Stimulated activated CD4-positive, alpha-beta T cell treated with anti-CD3 and anti-CD28 coated beads, Interleukin-2, amount 100 ng/mL, for 4 hours (primary cell): ENCODE measurements at places on chromosomes 7 and 10.
A peak's percentile ranks its signal among the peaks of the same experiment; 100 is the strongest.

DNA sequence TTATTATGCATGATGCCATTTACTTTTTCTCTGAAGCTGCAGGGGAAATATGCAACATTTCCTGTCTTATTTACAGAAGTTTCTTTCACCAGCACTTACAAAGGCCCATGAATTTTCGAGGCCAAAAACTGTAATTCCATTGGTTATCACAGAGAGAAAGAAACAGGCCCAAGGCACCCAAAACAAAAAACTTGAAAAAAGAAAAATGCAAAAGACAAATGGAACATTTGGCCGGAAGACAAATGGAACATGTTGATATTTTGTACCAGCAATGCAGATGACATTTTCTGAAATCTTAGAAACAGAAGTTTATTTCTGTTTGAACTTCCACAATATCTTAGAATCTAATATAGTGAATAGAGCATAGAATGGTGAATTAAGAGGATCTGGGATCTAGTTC lies 56.3 kb upstream of the PNLIP start:
- DNase-seq = no peak

GRCh38 chr10:6247041-6247712 lies 44.4 kb downstream of the PFKFB3 start:
- DNase-seq = no peak

- DNase-seq = no peak
Measured at GRCh38 chr7:133618970-133619369, 366.1 kb downstream of the EXOC4 start.

DNA sequence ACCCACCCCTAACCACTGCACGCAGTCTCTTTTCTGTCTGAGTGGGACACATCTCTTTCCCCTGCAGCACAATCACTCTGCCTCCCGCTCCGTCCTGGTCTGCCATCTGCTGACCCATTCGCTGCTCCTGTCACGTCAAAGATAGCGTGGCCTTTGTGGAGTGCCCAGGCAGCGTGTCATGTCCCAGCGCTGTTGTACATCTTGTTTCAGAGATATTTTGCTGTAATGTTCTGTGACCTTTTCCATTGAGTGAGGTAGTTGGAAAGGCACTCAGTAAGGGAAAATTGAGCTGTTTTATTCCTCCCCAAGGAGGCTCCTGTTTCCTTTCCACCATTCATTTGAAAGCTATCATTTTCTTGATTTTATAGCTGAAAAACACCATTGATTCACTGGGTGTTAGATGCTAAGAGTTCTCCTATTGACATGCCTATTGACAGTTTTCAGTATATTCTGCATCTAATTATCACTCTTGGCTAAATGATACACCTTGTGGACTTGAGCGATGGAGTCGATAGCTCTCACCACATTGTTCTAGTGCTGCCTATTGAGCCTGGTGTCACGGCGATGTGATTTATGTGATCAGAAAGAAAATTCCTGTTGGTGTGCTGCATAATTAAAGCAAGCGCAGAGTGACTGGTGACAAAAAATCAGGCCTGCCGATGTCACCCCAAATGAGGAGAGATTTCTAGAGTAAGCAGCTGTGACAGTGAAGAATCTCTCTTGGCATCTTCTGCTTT lies 372.6 kb downstream of the LRMDA start:
- DNase-seq = no peak

- DNase-seq = no peak
Measured at GRCh38 chr10:48792687-48793096, 108.0 kb downstream of the WDFY4 start.

DNA sequence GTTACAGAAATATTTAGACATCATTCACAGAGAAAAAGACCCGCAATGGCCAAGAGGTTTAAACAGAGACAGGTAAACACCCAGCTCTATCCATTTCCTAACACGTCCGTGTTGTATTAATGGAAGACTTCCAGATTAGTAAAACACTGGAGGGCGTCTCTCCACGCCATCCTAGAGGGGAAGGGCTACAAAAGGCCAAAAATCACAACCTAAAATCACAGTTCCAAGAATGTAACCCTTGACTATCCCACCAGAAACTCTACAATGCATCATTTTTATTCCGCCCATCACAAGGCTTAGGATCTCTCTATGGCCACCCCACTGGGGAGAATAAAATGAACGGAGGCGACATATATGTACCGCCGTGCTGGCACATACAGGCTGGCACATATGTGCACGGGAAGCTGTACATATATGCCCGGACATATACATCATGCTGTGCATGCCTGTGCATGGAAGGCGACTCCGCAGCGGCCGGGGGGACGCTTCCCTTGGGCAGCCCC lies 734 bp downstream of the PCLO start:
- no peak for DNase-seq

DNA sequence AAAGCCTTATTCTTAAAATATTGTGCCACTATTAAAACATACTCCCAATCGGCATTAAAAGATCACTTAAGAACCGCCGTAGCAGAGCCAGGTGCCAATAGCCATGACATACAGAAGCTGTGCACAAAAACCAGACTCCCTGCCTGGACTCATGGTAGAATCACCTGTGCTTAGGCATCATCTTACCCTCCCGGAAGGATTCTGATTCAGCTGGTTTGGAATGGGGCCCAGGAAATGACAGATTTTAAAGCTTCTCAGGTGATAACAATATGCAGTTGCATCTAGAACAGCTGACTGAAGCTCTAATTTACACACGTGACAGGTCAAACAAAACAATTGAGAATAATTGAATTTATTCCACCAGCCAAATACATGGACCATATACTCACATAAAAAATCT lies 10.7 kb downstream of the A1CF start:
- DNase-seq = no peak

GRCh38 chr7:55156919-55157763 lies 138.3 kb downstream of the EGFR start:
- DNase-seq = no peak

GRCh38 chr7:23530405-23530804 lies 1.4 kb downstream of the TRA2A start:
- DNase-seq = peak; percentile 18

- DNase-seq = no peak
Measured at GRCh38 chr10:13587391-13587790, 626 bp downstream of the PRPF18 start.

DNA sequence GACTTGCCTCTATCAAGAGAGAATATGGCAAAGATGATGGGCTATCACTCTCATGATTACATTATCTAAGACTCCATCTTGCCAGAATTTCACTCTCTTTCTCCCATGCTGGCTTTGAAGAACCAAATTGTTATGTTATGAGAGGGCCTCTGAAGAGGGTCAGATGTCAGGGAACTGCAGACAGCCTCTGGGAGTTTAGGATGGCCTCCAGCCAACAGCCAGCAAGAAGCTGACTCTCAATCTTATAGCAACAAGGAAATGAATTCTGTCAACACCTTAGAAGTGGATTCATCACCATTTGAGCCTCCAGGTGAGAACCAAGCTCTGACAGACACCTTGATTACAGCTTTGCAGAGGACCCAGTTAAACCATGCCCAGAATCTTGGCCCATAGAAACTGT lies 33.6 kb downstream of the ZNF22 start:
- no peak for DNase-seq

- DNase-seq = no peak
Measured at GRCh38 chr7:12226756-12227155, 15.7 kb downstream of the TMEM106B start.

DNA sequence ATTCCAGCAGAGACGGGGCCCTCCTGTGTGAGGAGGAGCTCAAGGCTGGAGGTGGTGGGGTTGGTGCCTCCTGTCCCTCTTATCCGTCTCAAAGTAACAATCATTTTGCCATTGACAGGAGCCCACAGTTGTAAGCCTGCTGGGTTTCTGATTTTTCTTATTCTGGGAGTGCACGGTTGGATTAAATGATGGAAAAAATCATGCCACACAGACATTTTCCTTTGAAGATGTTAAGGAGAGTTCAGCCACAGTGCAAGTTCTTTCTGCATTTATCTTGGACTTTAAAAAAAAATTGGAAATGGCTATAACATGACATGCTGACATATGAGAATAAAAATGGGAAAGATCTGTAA lies 8.4 kb upstream of the LYZL1 start:
- DNase-seq = no peak

DNA sequence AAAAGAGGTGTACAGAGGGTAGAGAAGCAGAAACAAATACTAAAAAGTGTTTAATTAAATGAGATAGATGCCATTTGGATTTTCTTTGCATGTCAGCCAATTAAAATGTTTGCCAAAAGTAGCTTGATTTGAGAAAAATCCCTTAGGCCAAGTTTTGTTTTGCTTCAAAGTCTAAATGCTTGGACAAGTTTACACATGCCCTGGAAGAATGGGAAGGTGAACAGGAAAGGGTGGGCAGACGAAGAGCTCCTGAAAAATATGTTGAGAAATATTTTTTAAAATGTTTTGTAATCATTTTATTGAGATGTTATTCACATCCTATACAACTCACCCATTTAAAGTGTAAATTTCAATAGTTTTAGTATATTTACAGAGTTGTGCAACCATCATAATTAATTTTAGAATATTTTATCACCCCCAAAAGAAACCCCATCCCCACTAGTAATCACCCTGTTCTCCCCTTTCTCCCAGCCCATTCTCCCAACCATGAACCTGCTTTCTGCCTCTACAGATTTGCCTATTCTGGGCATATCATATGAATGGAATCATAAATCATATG lies 98.5 kb upstream of the ANK3 start:
- DNase-seq = no peak

DNA sequence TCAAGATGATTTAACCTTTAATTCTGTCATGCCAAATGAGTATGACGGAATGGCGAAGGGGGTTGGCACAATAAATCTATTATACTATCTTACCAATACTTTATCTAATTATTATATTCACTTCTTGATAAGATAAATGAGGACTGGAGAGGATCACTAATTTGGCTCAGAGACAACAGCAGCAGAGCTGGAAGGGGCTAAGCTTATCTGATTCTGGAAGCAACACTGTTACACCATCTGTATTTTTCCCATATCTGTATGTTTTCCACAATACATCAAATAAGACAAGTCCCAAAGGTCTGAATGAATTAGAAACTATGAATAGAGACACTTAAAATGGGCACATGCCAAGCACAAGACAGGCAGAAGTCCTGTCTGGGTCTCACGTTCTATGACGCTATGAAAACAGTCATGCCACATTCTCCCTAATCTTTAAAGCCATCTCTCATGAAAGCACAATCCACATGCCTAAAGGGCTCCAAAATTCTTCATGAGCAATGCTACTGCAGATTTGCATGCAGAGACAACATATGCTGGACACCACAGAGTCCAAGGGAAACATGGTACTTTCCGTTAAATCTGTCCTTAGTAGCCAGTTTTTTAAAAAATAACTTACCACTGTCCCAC lies 88.3 kb downstream of the SLC25A13 start:
- no peak for DNase-seq

GRCh38 chr10:13956826-13957225 lies 370.1 kb downstream of the PRPF18 start:
- DNase-seq = no peak

- DNase-seq = no peak
Measured at GRCh38 chr7:74480861-74481417, 27.2 kb downstream of the GTF2IRD1 start.

DNA sequence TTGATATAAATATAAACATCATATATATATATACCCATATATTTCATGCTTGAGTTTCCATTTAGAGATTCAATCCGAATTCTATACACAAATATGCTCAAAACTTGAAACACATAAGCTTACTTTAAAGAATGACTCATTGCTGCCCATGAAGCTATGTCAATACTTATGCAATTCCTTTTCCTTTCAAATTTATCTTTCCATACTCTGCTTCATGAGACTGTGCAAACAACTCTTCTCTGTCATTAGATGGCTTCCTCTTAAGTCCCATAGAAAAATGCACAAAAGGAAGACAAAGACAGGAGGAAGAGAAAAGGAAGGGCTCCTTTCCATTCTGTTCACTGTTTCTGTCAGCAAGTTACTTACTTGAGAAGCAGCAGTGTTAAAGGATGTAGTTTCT lies 895.7 kb upstream of the SORCS1 start:
- DNase-seq = no peak

GRCh38 chr10:132865851-132866600 lies 76.3 kb downstream of the CFAP46 start:
- DNase-seq = no peak

GRCh38 chr7:7944619-7945282 lies 23.8 kb upstream of the GLCCI1 start:
- DNase-seq = peak; percentile 11

DNA sequence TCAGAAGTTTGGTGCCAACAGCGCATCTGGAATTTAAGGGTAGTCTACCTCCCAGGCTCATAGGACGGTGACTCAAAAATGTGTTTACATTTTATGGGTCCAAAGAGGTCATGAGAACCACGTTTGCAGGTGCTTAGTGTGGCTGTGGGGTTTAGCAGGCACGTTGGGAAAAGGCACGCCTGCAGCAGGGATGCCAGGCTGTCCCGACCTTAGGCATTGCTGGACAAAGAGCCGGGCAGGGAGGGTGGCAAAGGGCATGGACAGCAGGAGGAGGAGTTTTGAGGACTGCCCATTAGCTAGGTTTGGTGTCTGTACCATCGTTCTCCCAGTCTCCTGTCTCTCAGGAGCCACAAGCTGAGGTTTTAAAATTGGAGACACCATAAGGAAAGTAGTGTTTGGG lies 104.4 kb downstream of the TRRAP start:
- no peak for DNase-seq

GRCh38 chr7:38428041-38428440 lies 154.6 kb upstream of the TARP start:
- DNase-seq = no peak

DNA sequence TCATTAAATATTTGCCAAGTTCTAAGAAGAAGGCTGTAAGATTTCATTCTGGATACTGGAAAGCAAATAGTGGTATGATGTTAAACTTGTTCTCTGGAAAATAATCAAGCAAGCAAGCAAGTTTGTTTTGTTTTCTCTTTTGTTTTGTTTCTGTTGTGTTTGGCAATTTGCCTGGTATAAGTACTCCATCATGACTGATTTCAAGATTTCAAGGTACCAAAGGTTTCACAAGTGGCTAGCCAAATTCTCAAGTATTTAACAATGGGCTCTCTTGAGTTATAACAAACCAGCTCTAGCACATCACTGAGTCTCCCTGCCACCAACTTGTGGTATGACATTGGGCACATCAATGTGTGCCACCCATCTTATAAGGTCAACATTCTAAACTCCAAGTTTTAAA lies 151.7 kb upstream of the IGFBP3 start:
- no peak for DNase-seq

DNA sequence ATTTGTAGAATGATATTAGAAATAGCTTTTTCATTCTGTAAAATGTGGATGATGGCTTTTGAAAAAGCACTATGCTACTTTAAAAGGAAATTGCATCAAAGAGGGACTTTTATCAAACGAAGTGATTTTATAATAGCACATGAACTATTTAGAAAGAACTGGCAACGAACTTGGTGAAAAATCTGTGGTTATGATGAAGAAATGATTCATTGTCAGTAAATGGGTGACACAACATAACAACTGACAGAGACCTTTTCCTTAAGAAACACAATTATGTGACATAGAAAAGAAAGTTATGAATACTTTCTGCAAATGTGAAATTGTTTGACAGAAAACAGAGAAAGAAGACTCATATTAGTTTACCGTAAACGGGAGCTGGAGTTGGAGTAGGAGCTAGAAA lies 60.7 kb upstream of the LAMB4 start:
- no peak for DNase-seq

GRCh38 chr7:50711271-50712175 lies 71.2 kb downstream of the GRB10 start:
- no peak for DNase-seq
